ENCODE measurements at places on chromosomes 2 and 18.

DNA sequence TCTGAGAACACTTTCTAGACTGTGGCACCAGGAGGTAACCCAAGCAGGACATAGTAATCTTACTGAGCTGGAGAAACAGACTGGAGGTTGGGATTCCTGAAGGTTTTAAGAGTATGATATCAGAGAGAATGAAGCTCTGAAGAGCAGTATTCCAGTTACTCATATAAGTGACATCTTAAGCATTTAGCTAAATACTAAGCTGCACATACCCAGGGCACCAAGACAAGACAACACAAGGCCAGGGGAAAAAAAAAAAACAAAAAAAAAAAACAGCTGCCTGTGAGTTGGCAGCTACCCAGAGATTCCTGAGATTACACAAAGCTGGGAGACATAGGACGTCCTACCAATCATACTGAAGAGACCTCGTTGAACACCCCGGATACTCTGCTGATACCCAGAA lies 175.8 kb downstream of the SRBD1 start:
- DNase-seq = no peak

GRCh38 chr2:174585146-174585545 lies 12.5 kb downstream of the WIPF1 start:
- DNase-seq = no peak

GRCh38 chr2:73935641-73936040 lies 9.0 kb downstream of the DGUOK start:
- no peak for DNase-seq

DNA sequence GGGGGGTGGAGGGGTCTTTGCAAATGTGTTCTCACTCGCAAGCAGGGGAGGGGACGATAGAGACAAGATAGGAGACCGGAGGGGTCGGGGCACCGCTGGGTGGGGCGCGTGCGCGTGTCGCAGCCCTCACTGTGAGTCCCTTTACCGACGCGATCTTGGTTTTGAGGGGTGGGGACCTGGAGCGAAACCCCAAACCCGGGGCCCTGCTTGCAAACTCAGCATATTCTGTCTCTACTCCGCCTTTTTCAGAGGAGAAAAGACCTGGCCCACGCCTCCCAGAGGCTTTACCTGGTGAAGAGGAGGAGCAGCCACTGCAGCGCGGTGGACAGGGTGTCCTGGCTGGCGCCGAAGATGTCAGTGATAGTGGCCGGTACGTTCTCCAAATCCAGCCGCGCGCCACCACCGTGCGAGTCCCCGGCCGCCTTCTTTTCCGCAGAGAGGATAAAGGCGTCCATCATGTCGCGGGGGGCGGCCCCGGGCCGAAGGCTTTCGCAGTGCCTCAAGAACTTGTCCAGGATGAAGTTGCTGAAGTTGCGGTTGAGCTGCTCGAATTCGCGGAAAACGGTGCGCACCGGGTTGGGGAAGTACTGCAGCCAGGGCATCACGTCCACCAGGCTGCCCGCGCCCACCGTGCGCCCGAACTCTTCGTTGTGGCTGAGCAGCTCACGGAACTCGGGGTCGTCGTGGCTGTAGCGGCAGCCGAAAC lies 1.7 kb downstream of the CYP1B1 start:
- no peak for DNase-seq

GRCh38 chr2:176534798-176535466 lies 265.7 kb downstream of the MTX2 start:
- no peak for DNase-seq

DNA sequence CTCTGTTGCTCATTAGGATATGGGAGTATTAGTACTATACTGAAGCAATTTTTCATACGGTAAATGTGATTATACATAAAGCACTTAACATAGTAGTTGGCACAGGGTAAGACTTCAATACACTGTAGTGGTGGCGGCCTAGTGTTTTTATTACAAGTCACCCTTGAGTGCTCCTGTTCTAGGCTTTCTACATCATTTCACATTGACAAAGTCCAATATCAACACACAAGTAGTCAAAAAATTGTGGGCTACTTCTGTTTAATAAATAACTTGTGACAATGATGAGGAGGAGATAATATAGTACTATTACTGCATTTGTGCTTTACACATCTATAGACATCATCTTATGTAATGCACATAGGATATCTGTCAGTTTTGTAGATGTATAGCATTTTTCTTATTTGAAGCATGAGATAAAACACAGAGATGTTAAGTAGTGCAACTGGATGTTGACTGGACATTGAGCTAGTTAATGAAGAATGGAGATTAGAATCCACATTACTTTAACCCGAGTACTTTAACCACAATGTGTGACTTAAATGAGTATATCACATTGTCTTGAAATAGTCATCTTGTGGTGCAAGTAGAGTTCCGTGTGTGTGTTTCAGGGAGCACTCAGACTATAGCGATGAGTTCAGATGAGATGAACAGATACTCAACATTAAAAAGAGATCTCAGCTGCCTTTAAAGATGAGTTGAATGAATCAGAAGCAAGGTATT lies 134.8 kb downstream of the ZNF385B start:
- no peak for DNase-seq

- peak; percentile 67 for DNase-seq
Measured at GRCh38 chr2:142131010-142131669, at the start of gene LRP1B. Gene LRP1B (minus strand): TSS chr2:142131016. CDS start chr2:142130729, 287 bp downstream.

- no peak for DNase-seq
Measured at GRCh38 chr18:79645291-79645983, 34.2 kb upstream of the CTDP1 start.

DNA sequence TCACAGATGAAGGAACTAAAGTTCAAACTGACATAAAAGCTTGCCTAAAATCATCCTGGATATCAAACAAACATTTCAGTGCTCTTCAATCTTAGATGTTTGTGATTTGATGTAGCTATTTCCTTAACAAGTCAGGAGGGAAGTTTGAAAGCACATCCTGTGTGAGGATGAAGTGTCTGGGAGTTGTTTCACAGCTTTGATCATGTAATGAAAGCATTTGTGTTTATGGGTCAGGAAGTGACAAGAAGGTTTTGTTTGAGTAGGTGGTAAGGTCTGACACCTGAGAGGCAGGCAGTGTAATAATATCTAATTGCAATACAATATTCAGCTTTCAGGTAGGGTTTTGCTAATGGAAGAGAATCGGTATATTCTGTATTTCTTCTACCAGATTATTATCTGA lies 26.0 kb upstream of the CSRNP3 start:
- peak; percentile 39 for DNase-seq

DNA sequence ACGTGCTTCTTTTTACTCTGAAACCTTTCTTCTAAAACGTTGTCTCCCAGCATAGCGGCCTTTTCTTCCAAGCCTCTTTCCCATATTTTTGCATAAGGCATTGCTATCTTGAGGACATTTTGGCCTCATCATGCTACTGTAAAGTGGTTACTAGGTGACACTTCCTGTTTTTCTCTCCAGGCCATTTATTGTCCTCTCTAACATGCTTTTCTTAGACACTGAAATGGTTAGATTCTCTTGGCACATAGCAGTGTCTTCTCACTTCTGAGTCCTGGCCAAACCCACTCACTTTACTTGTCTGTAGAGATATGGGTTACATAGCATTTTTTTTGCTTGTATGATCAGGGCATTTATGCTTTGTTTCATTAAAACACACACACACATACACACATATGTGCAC lies 50.1 kb upstream of the KCNH7 start:
- no peak for DNase-seq

GRCh38 chr18:46148810-46149209 lies 44.6 kb downstream of the HAUS1 start:
- DNase-seq = peak; percentile 72

GRCh38 chr2:55175254-55176093 lies 56.6 kb downstream of the CLHC1 start:
- DNase-seq = no peak

All from stomach (tissue), 19 donors.